Activated CD8-positive, alpha-beta memory T cell treated with anti-CD3 and anti-CD28 coated beads for 4 hours (primary cell): ENCODE measurements at places on chromosomes 5 and 9.

GRCh38 chr9:108803428-108804065, 52.2 kb downstream of the ACTL7B start:
- no peak for DNase-seq

- no peak for DNase-seq
Measured at GRCh38 chr5:138597661-138598400, 22.6 kb upstream of the HSPA9 start.

GRCh38 chr9:71780953-71781352, 12.6 kb upstream of the CEMIP2 start:
- no peak for DNase-seq

- no peak for DNase-seq
Measured at GRCh38 chr5:74332682-74333081, 307.8 kb downstream of the ENC1 start.

GRCh38 chr5:128062172-128062746, 21.3 kb upstream of the SLC12A2 start:
- DNase-seq: no peak

- DNase-seq: no peak
Measured at GRCh38 chr9:110208031-110208430, at the start of gene C9orf152. Gene C9orf152, minus strand, starts transcription at chr9:110208159. Its CDS starts 580 bp downstream, at chr9:110207579.

GRCh38 chr5:78573318-78573717, 75.3 kb downstream of the LHFPL2 start:
- DNase-seq: no peak

GRCh38 chr5:178306430-178307225, 74.0 kb upstream of the PHYKPL start:
- DNase-seq: no peak

GRCh38 chr5:18740301-18740700, 1106.0 kb downstream of the TAF11L14 start:
- no peak for DNase-seq

DNA sequence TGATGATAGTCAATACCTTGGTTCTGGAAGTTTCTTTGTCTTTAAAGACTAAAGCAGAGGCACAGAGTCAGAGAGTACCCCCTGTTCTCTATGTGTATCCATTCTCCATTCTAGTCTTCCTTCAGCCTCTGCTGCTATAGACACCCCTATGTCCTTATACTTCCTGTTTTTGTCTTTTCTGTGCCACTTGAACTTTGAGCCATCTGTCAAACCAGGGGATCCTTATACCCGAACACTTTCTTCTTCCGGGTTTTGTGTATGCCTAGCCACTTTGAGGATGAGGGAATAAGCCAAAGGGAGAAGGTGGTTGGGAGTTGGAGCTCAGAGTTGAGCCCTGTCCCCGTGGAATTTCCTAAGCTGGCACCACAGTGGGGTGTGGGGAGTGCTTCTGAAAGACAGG, 61.1 kb upstream of the IL6ST start:
- no peak for DNase-seq

- DNase-seq: no peak
Measured at GRCh38 chr5:177103523-177104253, 17.0 kb downstream of the FGFR4 start.

GRCh38 chr5:111453747-111454146, 58.6 kb downstream of the STARD4 start:
- DNase-seq: no peak

GRCh38 chr5:59256331-59256730, 637.2 kb downstream of the PDE4D start:
- no peak for DNase-seq

DNA sequence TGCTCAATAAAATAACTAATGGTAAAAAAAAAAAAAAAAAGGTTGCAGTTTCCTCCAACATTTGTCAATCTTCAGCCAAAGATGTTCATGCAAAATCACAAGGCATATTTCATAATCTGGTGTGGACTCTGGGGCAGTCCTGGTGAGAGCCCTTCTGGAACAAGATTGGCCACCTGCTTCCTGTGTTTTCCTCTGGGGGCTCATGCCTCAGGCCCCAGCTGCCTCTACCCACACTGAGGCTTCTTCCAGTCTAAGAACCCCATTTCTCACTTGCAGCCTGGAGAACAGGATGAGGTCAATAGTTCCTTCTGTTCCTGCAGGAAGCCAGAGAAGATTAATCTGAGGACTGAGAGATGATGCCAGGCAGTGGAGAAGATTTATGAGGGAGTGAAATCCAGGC, 492.6 kb upstream of the BRINP1 start:
- DNase-seq: no peak

GRCh38 chr5:65413822-65414221, 67.9 kb downstream of the ADAMTS6 start:
- DNase-seq: no peak

DNA sequence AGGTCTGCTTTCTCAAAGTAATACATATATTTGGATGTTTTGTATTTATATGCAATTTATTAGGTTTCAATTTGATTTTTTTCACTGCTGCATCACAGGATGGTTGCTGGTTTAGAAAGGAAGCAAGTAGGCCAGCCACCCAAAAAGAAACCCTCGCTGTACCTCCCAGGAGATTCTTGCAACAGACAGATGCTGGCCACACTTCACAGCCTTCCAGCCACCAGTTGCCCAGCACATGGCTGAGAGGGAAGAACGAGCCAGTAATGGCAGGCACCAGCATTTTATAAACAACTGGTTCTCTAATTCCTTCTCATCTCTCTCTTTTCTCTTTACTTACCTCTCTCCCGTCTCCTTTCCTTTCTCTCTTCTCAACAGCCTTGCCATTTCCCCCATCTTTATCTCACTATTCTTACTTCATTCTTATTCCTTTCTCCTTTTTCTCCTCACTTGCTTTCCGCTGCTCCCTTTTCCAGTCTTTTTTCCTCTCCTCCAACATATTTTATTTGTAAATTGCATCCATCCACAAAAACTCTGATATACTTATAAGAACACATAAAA, 38.9 kb downstream of the EFNA5 start:
- no peak for DNase-seq

DNA sequence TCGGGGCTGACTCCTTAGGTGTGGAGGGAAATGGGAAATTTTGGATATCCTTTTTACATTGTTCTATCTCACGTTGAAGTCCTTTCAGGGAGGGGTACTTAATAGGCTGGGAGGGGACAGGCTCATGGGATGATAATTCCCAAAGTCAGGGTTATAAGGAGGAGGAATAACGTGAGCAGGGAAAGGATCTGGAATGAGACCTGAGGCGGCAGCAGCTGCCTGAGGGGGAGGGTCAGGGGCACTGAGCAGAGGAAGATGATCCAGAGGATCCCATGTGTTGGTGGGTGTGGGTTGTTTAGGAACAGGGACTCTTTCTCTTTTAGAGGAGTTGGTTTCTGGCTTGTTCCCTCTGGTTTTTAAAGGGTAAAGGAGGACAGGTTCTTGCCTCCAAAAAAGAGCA, 18.7 kb downstream of the IFT74 start:
- DNase-seq: no peak

DNA sequence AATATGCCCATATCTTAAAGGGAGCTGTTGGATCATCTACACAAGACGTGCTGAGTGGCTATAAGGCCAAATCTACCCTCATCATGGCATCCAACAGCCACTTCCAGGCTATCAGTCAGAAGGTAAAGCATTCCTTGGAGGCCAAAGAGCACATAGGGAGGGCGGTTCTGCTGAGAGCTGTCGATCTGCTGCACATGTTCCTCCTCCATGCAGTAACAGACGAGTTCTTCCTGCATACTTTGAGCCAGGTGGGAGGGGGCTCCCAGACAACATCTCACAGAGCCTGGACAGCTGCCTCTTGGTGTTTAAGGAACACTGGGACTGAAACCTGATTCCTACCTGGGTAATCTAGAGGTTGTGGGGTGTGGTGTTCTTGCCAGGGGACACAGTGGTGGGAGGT, 93.3 kb upstream of the RAI14 start:
- DNase-seq: no peak

DNA sequence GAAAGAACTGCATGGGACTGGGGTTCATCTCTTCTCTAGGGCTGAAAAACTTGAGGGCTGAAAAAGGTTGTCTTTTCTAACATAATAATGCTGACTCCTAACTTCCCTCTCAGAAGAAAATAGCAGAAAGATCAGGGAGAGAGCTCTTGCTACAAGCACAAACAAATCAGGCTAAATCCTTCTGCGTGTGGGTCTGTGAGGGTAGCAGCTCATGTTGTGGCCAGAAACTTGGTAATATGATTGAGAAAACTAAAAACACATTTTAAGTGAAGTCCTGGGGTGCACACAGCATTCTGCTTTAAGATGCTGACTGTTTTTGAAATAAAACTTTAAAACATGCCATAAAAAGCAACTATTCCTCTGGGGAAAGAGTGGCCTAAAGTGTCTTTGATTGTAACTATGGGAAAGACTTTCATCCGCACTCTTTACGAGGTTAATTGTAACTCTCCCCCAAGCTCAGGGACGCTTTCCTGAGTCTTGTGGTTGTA, 56.7 kb downstream of the SAXO1 start:
- DNase-seq: no peak

- DNase-seq: no peak
Measured at GRCh38 chr5:80696450-80696849, 41.7 kb upstream of the DHFR start.

GRCh38 chr9:112332674-112332976, 794 bp downstream of the PTBP3 start:
- DNase-seq: no peak

- no peak for DNase-seq
Measured at GRCh38 chr5:6632324-6632887, 438 bp downstream of the NSUN2 start.

- DNase-seq: no peak
Measured at GRCh38 chr5:149697001-149697400, 33.1 kb upstream of the PPARGC1B start.

GRCh38 chr5:68271124-68271523, 55.6 kb downstream of the PIK3R1 start:
- no peak for DNase-seq

GRCh38 chr5:119862619-119863018, 233.3 kb downstream of the FAM170A start:
- no peak for DNase-seq

DNA sequence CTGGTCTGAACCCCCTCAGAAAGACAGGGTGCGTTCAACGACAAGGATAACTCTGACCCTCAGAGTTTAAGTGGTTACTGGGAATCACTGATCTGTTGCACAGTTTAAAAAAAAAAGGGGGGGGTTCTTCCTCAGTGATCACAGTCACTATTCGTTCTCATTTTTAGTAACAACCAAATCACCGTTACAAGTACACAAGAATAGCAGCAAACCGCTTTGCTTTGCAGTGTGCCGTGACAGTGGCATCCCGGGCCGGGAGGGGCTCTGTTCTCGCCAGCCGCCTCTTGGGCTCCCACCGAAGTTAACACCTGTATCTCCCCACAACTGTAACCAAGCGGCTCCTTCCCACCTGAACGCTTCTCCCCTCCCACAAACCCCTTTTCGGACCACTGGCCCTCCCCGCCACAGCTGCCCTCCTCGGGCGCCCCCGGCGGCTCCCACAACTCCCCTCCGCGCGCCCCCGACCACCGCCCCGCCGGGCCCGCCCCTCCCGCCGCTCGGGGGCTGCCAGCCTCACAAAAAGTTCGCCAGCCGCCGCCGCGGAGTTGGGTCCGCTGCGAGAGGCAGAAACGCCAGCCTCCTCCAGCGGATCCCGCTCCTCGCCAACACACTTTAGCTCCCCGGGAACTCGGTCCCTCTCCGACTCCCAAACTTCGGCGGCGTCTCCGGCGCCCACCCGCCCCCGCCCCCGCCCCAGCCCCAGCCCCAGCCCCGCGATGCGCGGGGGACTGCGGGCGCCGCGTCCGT, 1.2 kb downstream of the SSBP2 start:
- peak; percentile 9 for DNase-seq

GRCh38 chr5:10478436-10478835, 36.8 kb downstream of the ROPN1L start:
- no peak for DNase-seq

GRCh38 chr9:95807326-95807947, 68.1 kb upstream of the ERCC6L2 start:
- DNase-seq: no peak

DNA sequence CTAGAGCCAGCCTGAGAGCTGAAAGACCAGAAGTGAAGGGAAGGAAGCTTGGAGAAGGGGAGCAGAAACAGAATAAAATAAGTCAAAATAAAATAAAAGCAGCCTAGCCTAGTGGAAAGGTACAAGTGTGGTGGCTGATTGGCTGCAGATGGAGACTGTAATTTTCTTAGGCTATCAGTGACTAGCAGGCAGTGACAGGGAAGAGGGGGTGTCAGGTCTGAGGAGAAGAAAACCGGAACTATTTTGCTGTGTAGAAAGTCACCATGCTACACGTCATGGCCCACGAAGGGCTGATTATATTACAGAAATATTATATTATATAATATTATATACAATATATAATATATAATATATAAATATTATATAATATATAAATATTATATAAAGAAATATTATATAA, 98.1 kb upstream of the TAF11L2 start:
- no peak for DNase-seq

DNA sequence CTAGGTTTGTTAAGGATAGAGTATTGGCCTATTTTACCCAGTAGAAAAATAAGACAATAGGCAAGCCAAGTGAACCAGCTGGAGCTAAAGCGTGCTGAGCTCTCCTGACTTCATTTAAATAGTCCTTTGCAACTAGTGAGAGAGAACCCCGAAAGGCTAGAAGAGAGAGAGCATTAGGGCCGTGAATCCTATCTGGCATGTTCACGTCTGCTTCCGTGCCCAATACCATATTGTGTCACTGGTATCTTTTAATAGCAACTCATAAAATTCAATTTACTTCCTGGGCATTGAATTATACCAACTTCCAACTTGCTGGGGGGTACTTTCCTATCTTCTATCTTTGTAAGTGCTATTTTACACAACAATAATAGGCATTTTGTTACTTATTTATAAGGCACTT, 13.8 kb downstream of the DNAJC18 start:
- DNase-seq: no peak

DNA sequence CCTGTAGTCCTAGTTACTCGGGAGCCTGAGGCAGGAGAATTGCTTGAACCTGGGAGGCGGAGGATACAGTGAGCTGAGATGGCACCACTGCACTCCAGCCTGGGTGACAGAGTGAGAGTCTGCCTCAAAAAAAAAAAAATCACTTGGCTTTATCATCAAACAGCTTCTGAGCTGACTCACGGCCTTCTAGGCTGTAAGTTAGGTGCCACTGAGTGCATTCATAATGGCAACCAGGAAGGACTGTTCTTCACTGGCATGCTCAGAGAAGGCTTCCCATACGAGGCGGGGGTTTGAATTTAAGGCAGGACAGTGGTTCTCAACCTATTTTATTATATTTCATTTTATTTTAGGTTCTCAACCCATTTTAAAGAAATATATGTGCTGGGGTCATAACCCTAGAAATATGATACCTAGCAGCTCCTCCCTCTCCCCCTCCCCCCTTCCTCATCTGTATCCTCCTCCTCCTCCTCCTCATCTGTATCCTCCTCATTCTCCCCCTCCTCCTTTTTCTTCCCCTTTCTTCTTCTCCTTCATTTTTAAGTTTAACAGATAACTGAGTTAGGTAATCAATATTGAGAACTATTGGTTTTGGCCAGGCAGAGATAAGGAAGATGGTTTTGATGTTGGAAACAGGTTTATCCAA, 19.0 kb upstream of the LHFPL2 start:
- no peak for DNase-seq

- DNase-seq: no peak
Measured at GRCh38 chr5:32791536-32792243, 80.6 kb downstream of the NPR3 start.

GRCh38 chr5:135136546-135136945, 102.5 kb upstream of the PITX1 start:
- no peak for DNase-seq

GRCh38 chr5:126619781-126620180, 19.0 kb downstream of the PHAX start:
- no peak for DNase-seq
